ENCODE measurements at places on chromosomes 2 and 18. TPM values are rescaled to one million over a fixed set of nuclear protein-coding genes. Genes with fewer than 3 reads are reported as not detected.

DNA sequence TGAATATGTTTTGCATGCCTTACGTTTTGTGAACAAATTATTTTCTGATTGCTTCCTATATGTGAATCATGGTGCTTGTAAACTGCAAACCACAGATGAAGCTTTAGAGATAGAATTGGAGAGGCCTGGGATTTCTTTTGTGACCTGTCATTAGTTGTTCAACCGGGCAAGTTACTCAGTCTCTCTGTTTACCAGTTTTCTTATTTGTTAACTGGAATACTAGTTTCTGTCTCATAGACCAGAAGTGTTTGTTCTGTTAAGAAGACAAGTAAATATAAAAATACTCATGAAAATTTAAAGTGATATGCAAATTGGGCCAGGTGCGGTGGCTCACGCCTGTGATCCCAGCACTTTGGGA is 27.3 kb downstream of the DGKD start:
- no peaks in the 10 kb centered on the region for H3K36me3 ChIP-seq
- H3K4me1 ChIP-seq, result peaks cover 4% of the 10 kb centered on the region
- DNase-seq, result no peak
- no peak overlapping the region for H3K27ac ChIP-seq
- H3K27me3 ChIP-seq, result no peaks in the 10 kb centered on the region

RGPD8 gene
- 25.0 TPM for total RNA-seq

- H3K36me3 ChIP-seq, result no peaks in the 10 kb centered on the region
- no peaks in the 10 kb centered on the region for H3K27me3 ChIP-seq
- H3K4me1 ChIP-seq, result peaks cover 40% of the 10 kb centered on the region
- H3K4me3 ChIP-seq, result no peak overlapping the region
Observed at GRCh38 chr18:48905513-48905912, 45.3 kb downstream of the SMAD7 start.

GRCh38 chr2:215601990-215602721 is 166.3 kb upstream of the FN1 start:
- H3K36me3 ChIP-seq, result no peaks in the 10 kb centered on the region
- peak; percentile 58 for DNase-seq
- peaks cover 47% of the 10 kb centered on the region for H3K4me1 ChIP-seq
- peak overlapping the region; percentile 64 for H3K27ac ChIP-seq

GRCh38 chr2:16522031-16522831 is 143.4 kb downstream of the CYRIA start:
- no peaks in the 10 kb centered on the region for H3K36me3 ChIP-seq
- no peak overlapping the region for H3K4me3 ChIP-seq
- H3K27ac ChIP-seq, result no peak overlapping the region
- H3K27me3 ChIP-seq, result no peaks in the 10 kb centered on the region
- H3K4me1 ChIP-seq, result no peaks in the 10 kb centered on the region
- DNase-seq, result no peak

TUBB8B gene
- total RNA-seq, result not detected

Measured in osteoblast (primary cell).